ENCODE measurements at places on chromosomes 16 and 17. TPM values are rescaled to one million over a fixed set of nuclear protein-coding genes. Genes with fewer than 3 reads are reported as not detected.

DNA sequence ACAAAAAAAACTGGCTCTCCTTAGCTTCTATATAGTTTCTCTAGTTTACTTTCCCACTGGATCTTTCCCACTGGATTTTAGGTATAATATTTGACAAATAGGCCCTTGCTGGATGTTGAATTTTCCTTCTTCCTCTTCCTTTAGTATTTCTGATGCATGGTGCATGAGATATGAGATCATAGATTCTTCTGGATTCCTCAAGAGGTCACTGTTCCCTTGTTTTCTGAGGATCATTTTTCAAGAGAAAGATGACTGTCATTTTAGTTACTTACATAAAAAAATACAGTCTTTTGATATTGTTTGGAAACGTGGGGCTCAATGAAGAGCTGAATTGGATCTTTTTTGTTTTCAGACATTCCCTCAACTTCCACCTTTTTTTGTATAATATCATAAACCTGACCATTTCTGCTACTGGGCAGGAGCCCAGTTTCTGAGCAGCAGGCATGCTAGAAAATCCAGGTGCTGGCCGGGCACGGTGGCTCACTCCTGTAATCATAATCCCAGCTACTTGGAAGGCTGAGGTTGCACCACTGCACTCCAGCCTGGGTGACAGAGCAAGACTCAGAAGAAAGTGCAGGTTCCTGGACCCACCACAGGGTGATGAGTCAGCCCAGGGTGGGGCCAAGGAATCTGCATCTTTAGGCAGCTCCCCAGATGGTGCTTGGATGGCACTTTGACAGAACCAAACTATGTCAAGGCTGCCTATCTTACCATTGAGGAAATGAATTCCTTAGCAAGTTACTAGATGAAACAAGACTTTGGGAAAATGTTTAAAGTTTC is 70.3 kb downstream of the SDR42E1 start:
- DNase-seq: no peak

- DNase-seq: no peak
Measured at GRCh38 chr17:78252701-78253635, 21.5 kb downstream of the TMEM235 start.

- DNase-seq: no peak
Measured at GRCh38 chr16:49446805-49447204, 73.2 kb downstream of the C16orf78 start.

DNA sequence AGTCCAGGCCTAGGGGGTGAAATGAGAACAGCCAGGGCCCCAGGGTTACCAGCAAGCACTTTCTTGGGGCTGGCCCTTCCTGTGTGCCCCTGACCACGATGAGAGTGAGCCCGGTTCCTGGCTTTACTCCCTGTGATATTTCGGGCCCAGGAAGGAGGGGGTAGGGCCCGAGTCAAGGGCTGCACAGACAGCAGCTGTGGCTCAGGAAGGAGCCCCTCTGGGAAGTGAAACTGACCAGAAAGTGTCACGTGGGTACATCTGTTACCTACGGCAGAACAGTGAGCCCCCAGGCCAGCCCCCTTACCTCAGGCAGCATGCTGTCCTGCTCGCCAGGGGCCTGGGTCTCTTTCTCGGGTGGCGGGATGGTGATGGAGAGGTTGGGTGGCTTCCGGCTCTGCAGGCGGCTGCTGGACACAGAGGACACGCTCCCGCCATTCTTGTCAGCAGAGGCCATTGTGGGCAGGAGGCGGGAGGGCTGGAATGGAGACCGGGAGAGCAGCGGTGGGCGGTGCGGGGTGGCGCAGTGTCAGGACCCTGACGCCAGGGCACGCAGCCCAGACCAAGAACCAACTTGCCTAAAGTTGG is 13.8 kb downstream of the AANAT start:
- DNase-seq: no peak

DNA sequence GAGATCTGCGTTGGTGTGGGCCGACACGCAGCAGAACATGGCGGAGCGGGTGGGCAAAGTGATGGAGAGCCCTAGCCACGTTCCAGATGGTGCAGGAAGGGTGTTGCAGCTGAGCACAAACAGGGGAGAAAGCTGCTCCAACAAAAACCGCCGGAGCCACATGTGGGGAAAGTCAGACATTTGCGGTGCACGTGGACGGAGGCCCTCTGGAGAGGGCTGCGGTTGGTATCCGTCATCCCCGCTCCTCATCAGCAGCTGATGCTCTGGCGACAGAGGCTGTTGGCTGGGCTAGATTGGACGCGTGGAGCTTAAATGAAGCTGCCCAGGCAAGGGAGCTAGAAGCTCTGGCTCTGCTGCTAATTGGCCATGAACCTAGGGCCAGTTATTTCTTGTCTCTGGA is 43.5 kb upstream of the ADCY9 start:
- no peak for DNase-seq

GRCh38 chr16:23615805-23616204 is 19.7 kb upstream of the NDUFAB1 start:
- no peak for DNase-seq

DNA sequence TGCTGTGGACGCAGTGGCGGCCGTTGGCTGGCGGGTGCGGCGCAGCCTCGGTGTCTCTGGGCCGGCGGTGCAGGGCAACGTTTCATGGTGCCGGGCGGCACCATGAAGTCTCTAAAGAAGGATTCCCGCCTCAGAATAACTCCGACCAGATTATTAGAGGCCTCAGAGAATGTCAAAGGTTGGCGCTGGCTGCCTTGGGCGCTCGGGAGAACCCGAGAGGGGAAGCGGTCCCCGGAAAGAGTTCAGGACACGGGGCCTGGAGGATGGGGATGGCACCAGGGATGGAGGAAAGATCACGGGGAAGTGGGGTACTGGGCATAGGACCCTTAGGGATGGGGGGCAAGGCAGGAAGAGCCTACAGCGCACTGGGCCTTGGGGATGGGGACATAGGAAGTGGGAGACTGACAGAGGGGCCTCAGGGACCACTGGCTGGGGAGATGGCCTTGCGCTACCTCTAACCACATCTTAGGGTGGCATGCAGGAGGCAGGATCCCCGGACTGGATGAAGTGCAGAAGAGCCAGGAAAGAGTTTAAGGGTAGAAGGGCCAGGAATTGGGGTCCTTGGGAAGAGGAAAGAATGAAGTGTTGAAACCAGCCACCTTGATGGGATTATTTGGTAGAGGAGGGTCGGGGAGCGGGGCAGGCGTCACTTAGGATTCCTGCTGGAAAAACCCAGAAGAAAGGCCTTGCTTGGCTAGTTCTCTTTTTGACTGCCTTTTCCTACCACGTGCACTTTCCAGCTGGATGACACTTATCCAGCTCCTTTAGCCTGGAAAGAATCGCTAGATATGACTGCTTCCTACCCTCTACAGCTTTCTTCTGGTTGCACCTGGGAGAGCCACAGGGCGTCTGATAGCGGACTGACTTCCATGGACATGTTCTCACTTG is 578 bp downstream of the MYCBPAP start:
- no peak for DNase-seq

GRCh38 chr17:74446551-74447500 is 14.9 kb downstream of the GPRC5C start:
- peak; percentile 82 for DNase-seq

DNA sequence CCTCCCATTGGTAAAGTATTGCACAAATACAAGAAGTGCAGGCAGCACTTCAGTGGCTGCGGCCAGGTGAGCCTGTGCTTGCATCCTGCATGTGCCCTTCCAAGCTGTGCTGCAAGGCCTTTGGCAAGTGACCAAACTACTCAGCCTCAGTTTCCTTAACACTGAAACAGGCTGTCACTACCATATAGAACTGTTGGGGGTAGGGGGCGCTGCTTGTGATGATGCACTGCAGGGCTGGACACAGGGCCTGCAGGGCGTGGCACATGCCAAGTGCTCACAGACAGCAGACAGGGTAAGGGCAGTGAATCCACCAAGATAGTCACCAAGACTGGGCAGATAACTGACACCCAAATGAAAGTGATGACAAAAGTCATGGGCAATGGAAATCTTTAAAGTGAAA is 65.6 kb upstream of the SREBF1 start:
- DNase-seq: no peak

GRCh38 chr16:50970281-50970680 is 180.8 kb downstream of the SALL1 start:
- no peak for DNase-seq

- no peak for DNase-seq
Measured at GRCh38 chr16:53495325-53495724, 7.7 kb downstream of the AKTIP start.

GRCh38 chr17:1170739-1171138 is 9.0 kb downstream of the ABR start:
- no peak for DNase-seq

- no peak for DNase-seq
Measured at GRCh38 chr17:42937712-42938596, 26.3 kb downstream of the AARSD1 start.

- no peak for DNase-seq
Measured at GRCh38 chr16:75104836-75105235, 11.7 kb downstream of the LDHD start.

DNA sequence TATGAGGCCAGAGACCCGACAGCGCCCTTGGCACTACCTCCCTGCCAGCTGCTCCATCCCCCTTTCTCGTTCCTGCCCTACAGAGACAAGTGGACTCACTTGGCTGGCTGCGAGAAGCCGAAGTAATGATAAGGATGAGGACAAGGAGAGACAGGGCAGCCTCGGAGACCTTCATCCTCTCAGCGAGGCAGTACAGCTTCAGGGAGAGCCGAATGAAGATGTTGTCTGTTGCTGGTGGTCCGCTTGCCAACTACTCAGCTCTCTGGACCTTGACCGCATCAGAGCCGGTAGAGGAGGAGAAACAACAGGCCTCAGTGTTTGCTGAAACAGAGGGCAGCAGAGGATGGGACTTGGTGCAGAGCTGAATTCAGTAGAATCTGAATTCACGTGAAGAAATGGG is at the start of gene CCL16:
TSS of gene CCL16 (minus strand) at position 252 of the 400 bp plus-strand sequence. CDS start at position 175, 77 bp downstream.
- DNase-seq: no peak

DNA sequence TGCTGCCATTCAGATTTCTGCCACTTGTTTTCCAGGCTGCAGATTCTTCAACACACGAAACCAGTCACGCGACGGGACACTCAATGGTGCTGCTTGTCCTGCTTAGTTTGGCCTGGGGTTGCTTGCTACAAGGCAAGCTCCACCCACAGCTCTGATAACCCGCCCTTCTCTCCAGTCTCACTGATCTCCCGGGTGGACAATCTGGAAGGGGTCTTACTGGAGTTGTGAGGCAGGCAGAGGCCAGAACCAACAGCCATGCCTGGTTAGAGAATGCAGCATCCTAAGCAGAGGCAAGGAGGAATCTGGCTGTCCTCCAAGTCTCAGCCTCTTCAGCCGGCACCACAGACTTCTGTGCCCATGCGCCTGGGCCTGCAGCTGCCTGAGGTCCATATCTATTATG is 119.1 kb downstream of the KCNJ12 start:
- no peak for DNase-seq

DNA sequence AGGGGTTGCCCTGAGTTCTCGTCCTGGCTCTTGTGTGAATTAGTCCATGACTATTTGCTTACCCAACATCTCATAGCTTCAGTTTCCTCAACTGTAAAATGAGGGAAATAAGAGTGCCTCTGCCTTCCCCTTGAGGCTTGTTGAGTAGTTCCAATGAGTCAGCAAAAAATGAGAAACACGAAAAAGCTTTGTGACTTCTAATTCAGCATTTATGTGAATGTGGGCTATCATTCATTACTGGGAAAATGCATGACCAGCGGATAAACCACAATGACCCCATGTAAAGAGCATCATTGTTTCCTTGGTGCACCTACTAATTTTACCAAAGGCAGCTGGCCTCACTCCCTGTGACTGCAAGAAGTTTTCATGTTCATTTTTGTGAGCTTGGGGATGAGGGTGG is 374.6 kb upstream of the HSBP1 start:
- DNase-seq: no peak

GRCh38 chr17:68753985-68754769 is 153.0 kb upstream of the FAM20A start:
- no peak for DNase-seq

GRCh38 chr17:67619555-67619954 is 98.2 kb upstream of the NOL11 start:
- no peak for DNase-seq

DNA sequence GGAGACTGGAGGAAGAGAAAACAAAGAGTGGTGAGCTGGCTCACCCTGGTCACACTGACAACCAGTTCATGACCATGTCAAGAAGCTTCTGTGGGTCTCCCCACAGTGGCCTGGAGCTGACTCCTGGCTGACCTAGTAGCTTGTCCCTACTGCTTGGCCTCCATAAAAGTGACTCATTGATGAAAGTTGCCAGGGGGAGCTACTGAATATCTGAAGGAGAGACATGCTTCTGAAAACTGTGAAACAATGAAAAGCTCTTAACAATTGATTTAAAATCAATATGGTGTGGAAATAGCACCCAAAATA is 22.0 kb downstream of the SMPD3 start:
- no peak for DNase-seq

DNA sequence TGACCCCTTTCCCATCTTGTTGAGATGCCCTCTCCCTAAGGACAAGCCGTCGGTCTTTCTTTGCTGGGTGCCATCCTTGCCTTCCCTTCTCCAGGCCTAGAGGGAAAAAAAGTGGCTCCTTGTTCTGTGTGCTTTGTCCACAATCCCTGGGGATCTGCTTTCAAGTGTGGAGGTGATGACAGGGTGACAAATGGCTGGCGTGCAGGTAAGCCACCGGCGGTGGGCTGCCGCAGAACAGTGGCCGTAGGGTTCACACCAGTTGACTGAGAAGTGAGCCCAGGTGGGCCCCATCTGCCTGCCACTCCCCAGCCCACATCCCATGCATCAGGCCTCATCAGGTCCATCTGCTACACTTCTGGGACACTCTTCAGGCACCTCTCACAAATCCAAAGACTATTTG is 11.4 kb upstream of the CALB2 start:
- DNase-seq: no peak

DNA sequence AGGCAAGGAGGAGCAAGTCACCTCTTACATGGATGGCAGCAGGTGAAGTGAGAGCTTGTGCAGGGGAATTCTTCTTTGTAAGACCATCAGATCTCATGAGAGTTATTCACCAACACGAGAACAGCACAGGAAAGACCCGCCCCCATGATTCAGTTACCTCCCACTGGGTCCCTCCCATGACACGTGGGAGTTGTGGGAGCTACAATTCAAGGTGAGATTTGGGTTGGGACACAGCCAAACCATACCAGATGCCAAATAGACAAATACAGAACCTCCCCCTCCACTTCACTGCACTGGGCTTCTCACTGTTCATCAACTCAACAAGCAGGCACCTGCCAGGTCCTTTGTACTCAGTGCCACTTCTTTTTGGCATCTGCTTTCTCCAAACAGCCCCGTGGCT is 100.2 kb downstream of the WSCD1 start:
- no peak for DNase-seq

GRCh38 chr16:66701026-66701425 is 4.5 kb upstream of the CMTM4 start:
- DNase-seq: no peak

GRCh38 chr16:50430076-50430475 is 61.3 kb upstream of the BRD7 start:
- DNase-seq: no peak

GRCh38 chr17:12963505-12963904 is 54.3 kb downstream of the ELAC2 start:
- DNase-seq: no peak

Gene TNK1
- total RNA-seq: 4.7 TPM

Gene SMCR8
- 12.6 TPM for total RNA-seq

Gene CFAP97D1
- not detected for total RNA-seq

Gene TEX19
- total RNA-seq: not detected

Gene IL4R
- 46.2 TPM for total RNA-seq

Gene PRSS8
- total RNA-seq: not detected
